ENCODE measurements at places on chromosomes 2 and 18.

- no peak for DNase-seq
Measured at GRCh38 chr2:230160112-230160660, 59.6 kb downstream of the SP110 start.

DNA sequence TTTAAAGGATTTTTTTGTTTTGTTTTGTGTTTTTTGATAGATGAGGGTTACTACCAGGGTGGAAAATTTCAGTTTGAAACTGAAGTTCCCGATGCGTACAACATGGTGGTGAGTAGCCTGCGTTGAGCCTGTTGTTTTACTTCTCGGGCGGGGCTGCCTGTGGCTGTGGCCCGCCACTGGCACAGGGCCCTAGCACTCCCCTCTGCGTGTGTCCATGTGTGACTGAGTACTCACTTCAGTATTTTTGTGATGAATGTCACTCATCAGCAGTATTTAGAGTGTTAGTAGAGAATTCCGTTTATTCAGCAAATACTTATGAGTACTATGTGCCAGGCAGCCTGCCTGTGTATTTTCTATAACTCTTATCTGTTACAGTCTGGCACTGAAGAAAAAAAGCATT is 44.3 kb upstream of the SCLY start:
- no peak for DNase-seq

DNA sequence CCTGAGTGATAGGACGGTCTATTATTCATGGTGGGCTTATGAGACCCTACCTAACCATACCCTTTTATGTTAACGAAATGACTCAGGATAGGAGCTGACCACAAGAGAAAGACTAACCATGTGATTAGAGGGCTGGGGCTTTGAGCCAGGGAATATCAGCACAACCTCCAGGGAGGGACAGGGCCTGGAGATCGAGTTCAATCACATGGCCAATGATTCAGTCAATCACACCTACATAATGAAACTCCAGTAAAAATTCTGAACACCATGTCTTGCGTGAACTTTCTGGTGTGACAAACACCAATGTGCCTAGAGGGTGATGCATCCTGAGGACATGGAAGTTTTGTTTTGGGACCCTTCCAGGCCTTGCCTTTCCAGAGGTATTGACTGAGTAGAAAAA is 2.2 kb upstream of the TEX51 start:
- DNase-seq, result no peak

DNA sequence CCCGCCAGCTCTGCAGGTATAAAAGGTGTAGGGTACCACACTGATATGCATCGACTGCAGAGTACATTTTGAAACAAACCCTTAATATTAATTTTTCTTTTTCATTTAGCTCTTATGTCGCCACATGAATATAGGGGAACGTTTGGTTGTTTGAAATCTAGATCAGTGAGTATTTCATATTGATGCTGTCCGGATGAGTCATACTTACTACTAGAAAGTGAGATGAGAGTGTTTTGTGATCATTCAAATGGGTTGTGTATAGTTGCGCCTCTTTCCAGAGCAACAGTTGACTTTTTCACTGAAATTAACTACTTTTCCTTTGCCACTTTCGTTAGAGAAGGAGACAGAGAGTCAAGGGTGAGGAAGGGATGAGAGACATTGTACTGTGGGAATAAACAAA is 24.6 kb downstream of the NPAS2 start:
- DNase-seq, result no peak

DNA sequence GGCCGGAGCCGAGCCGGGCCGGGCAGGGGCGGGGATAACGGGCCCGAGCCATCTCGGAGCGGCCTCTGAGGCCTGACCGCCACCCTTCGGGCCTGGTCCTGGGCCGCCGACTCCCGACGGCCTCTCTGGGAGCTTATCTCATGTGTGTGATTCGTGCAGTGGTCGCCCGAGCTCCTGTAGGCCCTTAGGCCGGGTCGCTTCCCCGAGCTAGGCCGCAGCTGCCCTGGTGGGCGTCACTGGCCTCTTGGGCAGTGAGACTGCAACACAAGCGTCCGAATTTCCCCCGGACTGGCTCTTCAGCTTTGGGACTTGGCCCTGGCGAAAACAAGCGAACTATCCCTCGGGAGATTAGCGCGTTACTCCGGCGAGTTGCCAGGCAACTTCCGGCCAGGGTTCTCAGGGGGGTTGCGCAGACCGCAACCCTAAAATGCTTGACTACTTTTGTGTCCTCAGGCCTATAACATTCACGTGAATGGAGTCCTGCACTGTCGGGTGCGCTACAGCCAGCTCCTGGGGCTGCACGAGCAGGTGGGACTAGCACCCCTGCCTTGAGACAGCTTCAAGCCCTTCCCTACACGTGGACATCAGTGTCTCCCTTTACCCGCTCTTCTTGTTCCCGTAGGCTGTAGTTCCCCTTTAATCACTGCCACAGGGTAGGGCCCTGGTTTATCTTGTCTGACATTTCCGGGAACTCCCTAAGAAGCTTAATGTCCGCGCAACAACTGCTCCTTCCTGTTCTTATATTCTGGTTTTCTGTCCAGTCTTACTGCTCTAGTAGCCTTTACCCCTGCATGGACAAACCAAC is 602 bp downstream of the SNX17 start:
- no peak for DNase-seq

DNA sequence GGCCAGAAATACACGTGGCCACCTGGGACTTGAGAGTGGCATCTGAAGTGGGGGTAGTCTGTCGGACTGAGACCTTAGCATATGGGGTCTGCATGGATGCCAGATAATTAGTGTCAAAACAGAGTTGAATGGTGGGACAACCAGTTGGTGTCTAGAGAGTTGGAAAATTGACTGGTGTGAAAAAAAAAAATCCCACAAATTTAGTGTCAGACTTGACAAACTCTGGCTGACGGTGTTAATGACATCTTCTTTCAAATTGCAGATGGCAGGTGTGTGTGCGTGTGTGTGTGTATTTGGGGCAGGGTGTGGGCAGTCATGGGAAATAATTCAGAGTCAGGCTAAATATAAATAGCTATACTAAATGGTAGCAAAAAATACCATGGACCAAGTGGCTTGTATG is 365.4 kb upstream of the RGPD4 start:
- DNase-seq, result no peak

GRCh38 chr2:12075603-12076002 is 329.2 kb downstream of the LPIN1 start:
- no peak for DNase-seq

DNA sequence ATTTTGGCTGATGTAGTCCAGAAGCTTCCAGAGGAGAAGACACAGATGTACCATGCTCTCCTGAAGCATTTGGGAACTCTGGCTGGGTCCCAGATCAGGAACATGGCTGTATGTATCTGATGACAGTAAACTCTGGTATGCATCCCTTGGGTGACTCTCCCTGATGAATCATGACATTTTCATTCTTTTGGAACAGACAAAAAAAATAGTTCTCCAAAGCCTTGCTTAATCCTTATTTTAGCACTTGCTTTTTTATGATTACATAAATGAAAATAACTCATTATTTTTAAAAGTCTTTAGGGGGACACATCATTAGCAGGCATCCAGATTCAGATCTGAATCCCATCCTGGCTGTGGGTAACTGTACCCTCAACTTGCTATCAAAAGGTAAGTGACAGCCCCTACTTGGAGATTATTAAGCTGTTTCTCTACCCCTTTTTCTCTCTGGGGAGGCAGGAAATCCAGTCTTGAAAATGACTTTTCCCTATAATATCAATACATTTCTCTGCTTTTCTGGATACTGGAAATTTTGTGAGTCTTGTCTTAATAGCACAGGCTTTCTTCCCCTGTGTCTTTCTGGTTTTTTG is 23.3 kb downstream of the AOX1 start:
- DNase-seq, result no peak

DNA sequence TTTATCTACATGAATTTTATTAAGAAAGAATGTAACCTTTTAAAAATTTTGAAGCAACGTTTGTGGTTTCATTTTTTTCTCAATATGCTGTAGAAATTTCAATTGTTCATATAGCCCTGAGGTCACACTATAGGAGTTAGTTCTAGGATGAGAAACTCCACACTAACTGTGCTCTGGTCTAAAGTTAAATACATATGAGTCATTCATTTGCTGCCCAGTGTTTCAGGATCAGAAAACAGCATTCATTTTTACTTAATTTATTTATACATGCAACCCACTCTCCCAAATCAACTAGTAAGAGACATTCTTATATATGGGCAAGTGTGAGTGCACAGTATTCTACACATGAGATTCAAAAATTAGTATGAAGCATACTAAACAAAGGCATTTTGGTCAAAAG is 137.9 kb downstream of the DOCK10 start:
- DNase-seq, result no peak

- DNase-seq, result no peak
Measured at GRCh38 chr2:151657667-151658076, 76.6 kb downstream of the NEB start.

- DNase-seq, result no peak
Measured at GRCh38 chr2:73114273-73114867, 1.6 kb upstream of the RAB11FIP5 start.

- no peak for DNase-seq
Measured at GRCh38 chr2:69384618-69385081, 2.4 kb downstream of the GFPT1 start.

- no peak for DNase-seq
Measured at GRCh38 chr18:56460581-56460980, 177.8 kb downstream of the TXNL1 start.

DNA sequence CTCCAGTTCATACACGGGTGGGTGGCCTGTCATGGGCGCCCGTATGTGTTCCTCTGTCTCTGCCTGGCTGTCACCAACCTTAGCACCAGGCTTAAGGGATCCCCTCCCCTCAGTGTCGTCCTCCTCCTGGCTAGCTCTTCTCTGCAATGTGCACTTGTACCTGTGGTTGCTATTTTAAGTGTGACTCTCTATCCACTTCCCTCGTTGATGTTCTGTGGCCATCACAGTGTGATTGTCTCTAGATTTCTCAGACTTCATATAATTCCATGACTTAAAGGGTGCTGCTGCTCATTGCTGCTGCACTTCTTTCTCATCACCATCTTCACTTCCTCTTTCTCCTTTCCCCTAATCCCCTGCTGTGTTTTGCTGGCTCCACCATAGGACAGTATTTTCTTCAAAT is 143.4 kb downstream of the EML6 start:
- DNase-seq, result no peak

- no peak for DNase-seq
Measured at GRCh38 chr2:217794133-217794986, 208.4 kb downstream of the TNS1 start.

- DNase-seq, result peak; percentile 25
Measured at GRCh38 chr2:47058003-47058931, 96.8 kb downstream of the STPG4 start.

DNA sequence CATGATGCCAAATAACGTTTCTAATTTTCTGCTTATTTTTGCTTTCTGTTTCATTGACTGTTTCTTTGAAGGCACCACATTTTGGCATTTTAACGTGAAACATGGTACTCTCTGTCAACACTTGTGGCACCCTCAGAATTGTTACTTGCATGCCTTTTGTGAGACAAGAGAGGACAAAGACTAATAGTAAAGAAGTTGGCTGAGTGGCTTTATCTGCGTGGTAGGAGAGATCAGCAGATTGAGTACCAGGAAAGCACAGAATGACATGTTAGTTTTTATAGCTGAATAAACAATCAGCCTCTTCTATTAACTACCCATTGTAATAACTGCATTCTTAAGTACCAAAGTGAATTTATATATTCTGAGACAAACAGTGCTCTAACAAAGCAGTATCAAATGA is 8.6 kb downstream of the ZNF638 start:
- no peak for DNase-seq

DNA sequence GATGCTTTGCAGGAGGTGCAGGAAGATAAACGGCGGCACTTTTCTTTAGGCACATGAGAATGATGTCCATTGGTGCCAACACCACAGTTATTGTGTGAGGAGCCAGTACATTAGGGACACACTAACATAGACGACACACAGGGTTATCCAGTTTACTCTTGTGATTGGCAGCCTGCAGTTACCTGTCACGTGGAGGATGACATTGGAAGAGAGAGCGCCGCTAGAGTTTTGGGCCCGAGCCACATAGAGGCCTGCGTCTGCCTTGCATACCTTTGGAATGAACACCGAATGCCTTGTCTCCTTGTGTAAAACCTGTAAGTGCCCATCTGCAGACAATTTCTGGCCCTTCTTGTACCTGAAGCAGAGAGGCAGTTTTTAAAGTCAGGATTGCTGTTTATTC is 26.9 kb upstream of the TTN start:
- no peak for DNase-seq

DNA sequence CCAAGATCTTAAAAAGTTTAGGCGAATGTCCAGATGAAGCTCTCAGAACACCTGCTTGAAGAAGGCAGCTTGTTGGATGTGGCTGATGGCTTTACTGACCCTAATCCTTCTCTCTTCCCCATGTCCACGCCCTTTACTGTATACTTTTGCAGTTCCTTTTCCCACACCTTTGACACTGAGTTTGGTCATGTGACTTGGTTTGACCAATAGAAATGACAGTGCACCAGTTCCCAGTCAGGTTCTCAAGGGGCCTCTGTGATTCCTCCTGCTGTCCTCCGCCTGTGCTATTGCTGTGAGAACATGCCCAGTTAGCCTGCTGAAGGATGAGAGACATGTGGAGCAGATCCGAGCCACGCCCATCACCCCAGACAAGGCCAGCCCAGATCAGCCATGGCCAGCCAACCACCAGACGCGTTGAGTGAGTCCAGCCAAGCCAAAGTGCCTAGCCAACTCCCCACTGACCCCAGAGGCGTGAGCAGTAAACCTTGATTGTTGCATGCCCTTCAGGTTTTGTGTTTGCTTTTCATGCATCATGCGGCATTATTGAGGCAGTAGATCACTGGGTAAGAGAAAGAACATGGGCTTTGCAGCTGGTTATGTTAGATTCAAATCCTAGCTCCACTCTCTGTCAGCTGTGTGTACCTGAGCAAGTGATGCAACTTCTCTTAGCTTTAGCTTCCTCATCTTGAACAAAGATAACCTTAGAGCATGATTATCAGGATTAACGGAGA is 258.0 kb upstream of the SIX2 start:
- no peak for DNase-seq

DNA sequence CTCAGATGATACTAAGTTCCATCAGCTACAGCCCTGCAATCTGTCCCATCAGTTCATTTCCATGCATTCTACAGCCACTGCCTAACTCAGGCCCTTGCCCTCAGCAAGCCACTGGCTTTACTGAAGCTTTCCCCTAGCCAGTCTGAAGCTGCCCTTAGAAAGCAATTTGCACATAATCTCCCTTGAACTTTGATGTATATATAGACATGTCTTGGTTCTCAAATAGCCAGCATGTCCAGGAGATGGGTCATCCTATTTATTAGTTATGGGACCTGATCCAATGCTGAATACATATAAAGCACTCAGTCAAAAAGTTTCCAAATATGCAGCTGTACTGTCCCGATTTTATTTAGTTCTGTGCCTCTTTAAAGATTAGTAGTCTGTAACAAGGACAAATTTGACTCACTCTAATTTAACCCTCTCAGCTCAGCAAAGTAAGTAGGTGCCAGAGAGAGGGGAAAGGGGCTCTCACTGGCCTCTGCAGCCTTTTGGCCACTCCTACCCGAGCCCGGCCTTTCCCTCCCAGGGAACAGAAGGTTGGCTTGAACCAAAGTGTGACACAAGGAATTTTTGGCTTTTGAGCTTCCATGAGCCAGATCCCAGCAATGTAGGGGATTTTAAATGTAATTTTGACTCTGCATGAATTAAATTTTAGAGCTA is 70.7 kb downstream of the CCDC93 start:
- no peak for DNase-seq

- no peak for DNase-seq
Measured at GRCh38 chr2:230416061-230416721, at the start of gene SP100. SP100 (plus strand) TSS chr2:230416201; CDS start chr2:230416297, 96 bp downstream.

GRCh38 chr2:12261986-12262680 is 454.6 kb upstream of the TRIB2 start:
- no peak for DNase-seq
